ENCODE measurements at places on chromosomes 12 and 14.

GRCh38 chr14:29712601-29713000, 215.0 kb downstream of the PRKD1 start:
- no peak for DNase-seq

DNA sequence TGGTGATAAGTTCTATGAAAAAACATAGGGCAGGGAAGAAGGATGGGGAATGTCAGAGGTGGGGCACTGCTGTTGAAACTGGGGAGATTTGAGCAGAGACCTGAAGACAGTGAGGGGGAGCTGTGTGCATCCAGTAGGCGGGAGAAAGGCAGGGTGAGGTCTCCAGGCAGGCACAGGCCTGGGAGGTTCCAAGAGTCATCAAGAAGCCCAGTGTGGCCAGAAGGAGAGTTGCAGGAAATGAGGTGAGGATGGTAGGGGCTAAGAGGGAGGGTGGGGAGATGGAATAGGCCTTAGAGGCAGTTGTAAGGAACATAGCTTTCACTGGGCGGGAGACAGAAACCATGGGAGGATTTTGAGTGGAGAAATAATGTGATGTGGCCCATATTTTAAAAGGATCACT, 341.8 kb downstream of the GLT1D1 start:
- DNase-seq, result no peak

DNA sequence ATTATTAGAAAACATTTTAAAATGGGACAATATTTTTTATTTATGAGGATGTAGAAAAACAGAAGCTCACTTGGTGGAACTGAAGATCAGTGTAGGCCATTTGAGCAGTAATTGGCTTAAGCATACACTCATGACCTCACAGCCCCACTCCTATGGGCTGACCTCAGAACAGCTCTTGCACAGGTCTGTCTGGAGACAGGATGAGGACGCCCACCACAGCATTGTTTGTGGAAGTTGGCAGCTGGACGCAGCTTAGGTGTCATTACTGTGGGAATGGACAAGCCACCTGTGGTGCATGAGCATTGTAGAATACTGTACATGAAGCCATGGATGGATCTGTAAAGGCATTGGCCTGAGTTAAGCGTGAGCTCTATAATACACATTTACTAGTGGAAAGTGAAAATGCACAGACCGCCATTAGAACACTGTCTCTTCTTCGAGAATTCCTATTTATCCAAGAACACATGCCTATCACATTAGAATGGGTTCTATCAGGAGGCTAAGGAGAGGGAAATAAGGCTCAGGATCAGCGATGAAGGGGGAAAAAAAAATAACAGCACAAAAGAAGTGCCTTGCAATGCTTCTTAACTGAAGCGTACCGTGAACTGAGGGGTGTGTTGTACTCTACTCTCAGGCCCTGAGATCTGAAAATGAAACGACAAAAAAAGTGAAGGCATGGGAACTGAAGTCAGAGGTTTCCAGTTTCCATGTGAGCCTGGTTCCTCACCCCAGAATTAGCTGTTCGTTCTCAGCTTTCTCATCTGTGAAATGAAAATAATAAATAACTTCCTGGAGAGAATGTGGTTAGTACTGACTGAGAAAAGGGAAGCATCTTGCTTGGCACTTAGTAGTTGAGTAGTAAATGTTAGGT, 33.6 kb downstream of the KCNA1 start:
- DNase-seq, result no peak

- DNase-seq, result no peak
Observed at GRCh38 chr12:116174006-116174405, 103.5 kb downstream of the MED13L start.

GRCh38 chr12:118571730-118572129, 195.4 kb downstream of the SUDS3 start:
- no peak for DNase-seq

DNA sequence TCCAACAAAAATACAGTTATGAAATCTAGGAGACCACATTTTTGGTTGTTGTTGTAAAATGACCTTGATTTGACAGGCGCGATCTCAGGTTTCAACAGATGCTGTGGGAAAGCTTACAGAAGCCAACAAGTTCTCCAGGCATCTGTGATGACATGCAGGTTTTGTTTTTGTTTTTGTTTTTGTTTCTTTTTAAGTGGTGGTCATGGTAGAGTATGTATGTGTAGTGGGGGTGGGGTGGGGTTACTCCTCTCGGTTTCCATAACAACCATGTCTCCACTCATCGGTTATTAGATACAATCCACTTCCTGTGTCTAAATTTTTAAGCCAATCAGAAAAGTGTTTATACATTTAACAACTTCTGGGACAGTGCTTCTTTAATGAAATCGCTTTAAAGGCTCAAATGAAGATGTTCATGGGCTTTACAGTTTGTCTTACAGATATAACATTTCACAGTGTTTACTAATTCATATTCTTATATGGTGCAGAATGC, 199.9 kb upstream of the FOXN3 start:
- peak; percentile 80 for DNase-seq

DNA sequence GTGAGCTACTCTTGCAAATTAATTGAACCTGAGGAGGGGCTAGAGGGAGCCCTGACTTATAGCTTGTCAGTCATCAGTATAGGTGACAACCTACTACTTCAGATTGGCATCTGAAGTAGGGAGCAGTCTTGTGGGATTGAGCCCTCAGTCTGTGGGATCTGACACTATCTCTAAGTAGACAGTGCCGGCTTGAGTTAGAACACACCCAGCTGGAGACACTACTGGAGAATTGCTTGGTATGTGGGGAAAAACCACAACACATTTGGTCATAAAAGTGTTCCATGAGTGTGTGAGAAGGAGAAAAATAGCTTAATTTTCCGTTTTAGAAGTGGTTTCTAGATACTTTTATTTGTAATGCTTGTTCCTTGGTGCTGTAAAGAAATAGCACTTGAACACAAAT, 30.5 kb upstream of the DDHD1 start:
- peak; percentile 63 for DNase-seq

DNA sequence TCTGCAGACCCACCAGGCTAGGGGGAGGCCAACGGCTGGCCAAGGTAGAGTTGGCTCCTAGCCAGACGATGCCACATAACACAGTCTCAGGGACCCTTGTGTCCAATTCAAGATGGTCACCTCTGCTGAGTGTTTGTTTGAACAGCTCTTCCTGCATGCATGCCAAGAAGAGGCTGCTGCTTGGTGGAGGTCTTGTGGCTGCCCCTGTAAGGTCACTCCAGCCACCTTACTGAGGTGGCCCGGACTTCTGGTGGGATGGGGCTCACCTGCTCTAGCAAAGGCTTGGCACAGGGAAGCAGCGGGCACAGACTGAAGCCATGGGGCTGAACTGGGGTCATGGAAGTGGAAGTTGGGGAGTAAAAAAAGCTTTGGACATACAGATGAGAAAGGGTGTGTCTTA, 210.3 kb downstream of the GLT1D1 start:
- no peak for DNase-seq

DNA sequence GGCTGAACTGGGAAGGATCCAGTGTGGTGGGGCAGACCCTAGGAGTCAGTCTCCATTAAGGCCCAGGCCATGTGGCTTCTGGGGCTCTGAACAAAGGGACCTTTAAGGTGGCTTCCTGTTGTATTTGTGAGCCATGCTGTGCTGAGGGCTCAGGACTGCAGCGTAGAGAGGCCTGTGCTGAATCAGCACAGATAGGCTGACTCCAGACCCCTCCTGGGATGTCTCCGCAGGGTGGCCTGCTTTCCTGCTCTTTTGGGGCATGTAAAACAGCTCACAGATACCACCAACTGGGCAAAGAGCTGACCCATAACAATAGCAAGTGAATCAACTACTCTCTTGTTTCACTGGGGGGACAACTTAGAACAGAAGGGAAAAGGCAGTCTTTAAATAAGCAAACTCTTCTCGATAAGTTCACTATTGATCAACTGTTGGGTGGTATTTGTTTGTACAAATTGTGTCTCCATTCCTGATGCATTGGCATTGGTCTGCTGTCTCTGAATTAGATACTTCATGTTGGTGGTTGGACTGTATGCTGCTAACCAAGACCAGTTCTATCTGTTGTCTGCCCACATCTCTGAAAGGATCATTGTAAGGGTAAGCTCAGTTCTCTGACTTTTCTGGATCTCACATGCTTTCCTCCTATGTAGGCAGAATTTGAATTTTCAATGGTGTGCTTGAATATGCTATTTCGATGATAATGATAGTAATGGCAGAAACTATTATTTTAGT, 71.8 kb downstream of the MYRFL start:
- DNase-seq, result no peak

DNA sequence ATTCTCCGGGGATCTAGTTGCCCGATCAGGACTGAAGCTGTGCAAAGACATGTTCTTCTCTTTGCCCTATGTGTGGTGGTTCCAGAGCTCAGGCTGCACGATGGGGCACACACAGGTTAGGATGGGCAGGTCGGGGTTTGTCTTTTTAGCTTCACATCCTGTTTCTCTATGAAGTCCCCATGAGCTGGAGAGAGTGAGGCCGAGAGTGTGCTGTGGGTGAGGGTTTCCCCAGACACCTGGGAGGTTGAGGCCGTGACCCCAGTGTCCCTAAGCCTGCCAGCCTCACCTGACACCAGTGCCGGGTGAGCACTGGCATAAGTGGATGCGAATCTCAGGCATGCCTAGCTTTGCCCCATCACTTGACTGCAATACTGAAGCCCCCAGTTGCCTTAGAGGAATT, 32.9 kb upstream of the IGF1 start:
- DNase-seq, result no peak

- peak; percentile 36 for DNase-seq
Observed at GRCh38 chr12:58727521-58727920, 192.8 kb downstream of the LRIG3 start.

GRCh38 chr14:98233656-98234055, 1038.3 kb downstream of the BCL11B start:
- no peak for DNase-seq

GRCh38 chr14:69694730-69695281, 72.1 kb upstream of the SRSF5 start:
- DNase-seq, result no peak

DNA sequence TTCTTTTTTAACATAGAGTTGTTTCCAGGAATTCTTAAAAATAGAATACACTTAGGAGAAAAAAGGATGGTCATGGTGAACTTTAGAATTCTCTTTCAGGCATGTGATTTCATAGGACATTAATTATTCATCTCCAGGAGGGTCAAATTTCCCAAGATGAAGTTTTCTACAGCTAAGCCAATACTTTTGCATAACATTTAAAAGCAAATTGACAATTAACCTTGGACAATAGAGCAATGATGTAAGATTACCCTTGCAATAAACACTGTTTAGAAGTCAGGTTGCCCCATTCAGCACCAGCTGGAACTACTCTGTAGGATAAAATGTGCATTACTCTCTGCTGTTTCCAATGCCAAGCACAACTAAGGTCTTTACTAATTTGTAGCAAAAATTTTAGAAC, 49.5 kb downstream of the SIX1 start:
- no peak for DNase-seq

DNA sequence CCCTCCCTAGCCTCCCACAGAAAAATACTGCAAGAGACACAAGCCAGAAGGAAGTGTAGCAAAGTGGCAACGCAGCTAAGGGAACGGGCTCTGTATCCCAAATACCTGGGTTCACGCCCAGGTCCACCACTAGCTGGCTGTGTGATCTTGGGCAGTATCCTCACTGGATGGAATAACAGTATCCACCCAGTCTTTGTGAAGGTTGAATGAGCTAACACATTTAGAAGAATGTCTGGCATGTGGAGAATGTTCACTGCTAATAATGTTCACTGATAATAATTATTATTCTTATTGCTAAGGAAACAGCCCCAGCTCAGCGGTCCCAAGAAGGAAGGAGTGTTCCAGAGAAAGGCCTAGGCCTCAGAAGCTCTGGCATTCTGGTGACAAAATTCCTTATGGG, 70.9 kb downstream of the VWF start:
- no peak for DNase-seq

DNA sequence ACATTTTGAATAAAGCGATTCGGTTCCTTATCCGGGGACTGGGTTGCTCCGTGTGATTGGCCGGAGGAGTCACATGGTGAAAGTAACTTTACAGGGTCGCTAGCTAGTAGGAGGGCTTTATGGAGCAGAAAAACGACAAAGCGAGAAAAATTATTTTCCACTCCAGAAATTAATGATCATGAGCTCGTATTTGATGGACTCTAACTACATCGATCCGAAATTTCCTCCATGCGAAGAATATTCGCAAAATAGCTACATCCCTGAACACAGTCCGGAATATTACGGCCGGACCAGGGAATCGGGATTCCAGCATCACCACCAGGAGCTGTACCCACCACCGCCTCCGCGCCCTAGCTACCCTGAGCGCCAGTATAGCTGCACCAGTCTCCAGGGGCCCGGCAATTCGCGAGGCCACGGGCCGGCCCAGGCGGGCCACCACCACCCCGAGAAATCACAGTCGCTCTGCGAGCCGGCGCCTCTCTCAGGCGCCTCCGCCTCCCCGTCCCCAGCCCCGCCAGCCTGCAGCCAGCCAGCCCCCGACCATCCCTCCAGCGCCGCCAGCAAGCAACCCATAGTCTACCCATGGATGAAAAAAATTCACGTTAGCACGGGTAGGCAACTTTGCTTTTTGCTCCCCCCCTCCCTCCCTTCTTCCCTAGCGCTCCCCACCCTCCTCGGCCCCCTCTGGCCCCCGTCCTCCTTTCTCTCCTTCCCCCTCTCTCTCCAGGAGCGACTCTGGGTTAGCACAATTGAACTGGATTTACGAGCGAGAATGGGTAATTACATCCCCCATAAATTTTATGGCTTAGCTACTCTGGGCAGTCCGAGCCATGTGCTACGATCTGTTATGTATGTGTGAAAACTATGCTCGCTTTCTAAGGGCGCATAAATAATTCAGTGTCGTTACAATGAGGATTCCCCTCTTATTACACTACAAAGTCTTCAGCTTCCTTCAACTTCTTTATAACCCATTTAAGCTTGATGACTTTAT, at the start of gene HOXC4:
TSS of gene HOXC4 (plus strand) at position 85 of the 991 bp plus-strand sequence. CDS start at position 173, 88 bp downstream.
- no peak for DNase-seq

- DNase-seq, result no peak
Observed at GRCh38 chr14:50312734-50313054, 570 bp downstream of the DMAC2L start.

DNA sequence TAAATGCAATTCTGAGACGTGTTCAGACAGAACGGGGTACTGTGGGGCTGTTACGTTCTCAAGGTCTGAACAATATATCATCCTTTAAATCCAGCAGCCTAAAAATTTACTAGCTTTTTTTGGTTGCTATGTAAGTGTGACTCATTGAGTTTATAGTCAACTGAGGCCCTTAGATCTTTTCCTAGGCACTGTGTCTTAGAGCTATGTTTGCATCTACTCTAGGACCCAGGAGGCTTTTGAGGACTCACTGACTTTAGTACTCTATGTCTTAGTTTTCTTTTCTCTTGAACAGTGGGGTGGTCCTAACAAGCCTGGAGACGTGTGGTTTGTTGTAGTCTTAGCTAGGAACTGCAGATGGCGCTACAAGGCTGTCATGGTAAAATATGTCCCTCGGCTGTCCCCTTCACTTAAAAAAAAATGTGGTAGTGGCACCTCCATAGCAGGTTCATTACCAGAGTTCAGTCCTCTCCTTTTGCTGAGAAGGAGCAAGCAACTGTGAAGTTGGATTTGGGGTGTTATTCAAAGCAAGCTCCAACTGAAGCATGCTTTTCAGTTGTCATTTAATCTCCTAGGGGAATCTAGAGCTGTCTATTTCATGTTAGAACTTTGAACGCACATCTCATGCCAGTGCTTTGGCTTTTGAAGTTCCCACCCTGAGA, 8.7 kb upstream of the SPATS2 start:
- DNase-seq, result peak; percentile 77

Data from mesenchymal stem cell (in vitro differentiated cells and primary cell).